Stimulated activated CD8-positive, alpha-beta memory T cell treated with anti-CD3 and anti-CD28 coated beads, Interleukin-2, amount 100 ng/mL, for 1 hour (primary cell): ENCODE measurements at places on chromosomes 6 and 20.

GRCh38 chr6:42996513-42996912 lies 12.1 kb downstream of the PPP2R5D start:
- no peak for DNase-seq

DNA sequence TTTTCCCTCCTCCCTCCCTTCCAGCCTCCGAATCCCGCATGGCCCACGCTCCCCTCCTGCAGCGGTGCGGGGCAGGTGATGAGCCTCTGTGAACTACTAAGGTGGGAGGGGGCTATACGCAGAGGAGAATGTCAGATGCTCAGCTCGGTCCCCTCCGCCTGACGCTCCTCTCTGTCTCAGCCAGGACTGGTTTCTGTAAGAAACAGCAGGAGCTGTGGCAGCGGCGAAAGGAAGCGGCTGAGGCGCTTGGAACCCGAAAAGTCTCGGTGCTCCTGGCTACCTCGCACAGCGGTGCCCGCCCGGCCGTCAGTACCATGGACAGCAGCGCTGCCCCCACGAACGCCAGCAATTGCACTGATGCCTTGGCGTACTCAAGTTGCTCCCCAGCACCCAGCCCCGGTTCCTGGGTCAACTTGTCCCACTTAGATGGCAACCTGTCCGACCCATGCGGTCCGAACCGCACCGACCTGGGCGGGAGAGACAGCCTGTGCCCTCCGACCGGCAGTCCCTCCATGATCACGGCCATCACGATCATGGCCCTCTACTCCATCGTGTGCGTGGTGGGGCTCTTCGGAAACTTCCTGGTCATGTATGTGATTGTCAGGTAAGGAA lies at the start of gene OPRM1:
Gene OPRM1 (plus strand): TSS at position 10 of the 612 bp plus-strand sequence. CDS start 305 bp downstream, at position 315.
- DNase-seq: no peak

DNA sequence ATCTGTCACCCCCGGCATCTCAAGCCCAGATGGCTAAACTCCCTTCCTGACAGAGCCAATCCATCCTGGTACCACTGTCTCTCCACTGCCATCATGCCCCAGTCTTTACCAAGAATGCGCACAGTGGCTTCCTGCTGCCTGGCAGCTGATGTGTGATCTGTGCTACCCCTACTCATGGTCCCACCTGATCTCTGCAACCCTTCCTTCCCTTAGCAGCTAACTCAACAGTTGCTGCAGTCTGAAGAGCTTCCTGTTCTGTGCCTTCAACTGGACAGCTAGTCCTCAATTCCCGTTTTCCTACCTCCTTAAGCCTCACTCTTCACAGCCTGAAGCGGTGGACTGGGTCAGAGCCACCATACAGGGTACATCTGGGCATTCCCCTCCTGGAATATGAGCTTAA lies 7.6 kb upstream of the FAM83C start:
- no peak for DNase-seq

GRCh38 chr20:56202493-56203077 lies 45.9 kb upstream of the MC3R start:
- DNase-seq: no peak

- no peak for DNase-seq
Observed at GRCh38 chr20:49796600-49797343, 15.9 kb upstream of the SLC9A8 start.

- DNase-seq: no peak
Observed at GRCh38 chr6:170278743-170279094, 12.2 kb downstream of the DLL1 start.

DNA sequence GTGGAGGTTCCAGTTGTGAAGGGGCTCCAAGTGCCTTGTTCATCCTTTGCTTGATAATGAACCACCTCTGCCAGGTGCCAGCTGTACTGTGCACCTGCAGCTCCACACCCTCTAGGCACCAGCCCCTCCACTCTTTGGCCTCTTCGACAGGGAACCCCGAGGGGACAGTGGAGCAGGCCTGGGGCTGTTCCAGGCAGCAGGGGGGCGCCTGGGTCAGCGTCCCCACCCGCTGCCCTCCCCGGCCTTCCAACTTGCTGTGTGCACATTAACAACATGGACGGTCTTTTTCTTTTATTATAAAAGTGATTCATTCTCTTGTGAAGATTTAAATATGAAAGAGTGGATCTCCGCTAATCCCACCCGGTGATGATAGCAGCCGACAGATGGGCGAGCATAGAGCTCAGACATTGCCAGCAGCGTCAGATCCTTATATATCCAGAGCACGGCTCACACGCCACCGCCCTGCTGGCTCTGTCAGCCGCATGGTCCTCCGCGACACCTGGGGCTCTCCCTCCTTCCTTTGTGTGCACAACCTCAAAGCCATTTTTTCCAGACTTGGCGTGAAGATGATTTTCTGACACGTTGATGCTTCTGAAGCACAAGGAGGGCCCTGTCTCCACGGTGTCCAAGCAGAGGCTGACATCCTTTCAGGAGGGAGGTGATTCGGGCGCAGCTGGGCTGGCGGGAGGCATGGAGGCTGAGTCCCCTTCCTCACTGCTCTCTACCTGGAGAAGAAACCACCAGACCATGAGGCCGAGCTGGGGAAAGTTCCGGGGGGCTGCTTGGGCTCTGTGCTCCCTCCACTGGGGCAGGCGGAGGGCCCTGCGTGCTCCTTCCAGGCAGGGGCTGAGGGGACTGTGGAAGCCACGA lies 22.2 kb upstream of the MRGBP start:
- DNase-seq: no peak

DNA sequence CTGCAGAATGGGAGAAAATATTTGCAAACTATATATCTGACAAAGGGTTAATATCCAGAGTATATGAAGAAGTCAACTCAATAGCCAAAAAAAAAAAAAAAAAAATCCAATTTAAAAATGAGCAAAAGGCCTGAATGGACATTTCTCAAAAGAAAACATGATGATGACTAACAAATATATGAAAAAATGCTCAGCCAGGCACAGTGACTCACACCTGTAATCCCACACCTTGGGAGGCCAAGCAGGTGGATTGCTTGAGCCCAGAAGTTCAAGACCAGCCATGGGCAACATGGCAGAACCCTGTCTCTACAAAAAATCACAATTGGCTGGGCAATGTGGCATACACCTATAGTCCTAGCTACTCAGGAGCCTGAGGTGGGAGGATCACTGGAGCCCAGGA lies 2.1 kb upstream of the ECHDC1 start:
- no peak for DNase-seq

DNA sequence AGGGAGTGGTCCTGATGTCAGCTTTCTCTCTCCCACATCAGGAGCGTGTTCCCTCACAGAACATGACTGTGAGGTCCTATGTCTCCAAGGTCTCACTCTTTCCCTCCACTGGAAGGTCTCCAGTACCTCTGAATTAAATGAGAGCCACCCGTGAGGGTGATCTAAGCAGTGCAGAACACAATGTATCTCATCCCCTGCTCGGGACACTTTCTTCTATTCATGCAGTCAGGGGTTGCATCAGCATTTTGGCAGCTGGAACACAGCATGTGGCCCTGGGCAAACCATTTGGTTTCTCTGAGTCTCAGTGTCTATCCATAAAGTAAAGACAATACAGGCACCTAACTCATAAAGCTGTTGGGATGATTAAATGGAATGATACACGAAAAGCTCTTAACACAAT lies 34.2 kb downstream of the MAFB start:
- DNase-seq: no peak

- no peak for DNase-seq
Observed at GRCh38 chr6:32047084-32047478, 8.9 kb downstream of the CYP21A2 start.

DNA sequence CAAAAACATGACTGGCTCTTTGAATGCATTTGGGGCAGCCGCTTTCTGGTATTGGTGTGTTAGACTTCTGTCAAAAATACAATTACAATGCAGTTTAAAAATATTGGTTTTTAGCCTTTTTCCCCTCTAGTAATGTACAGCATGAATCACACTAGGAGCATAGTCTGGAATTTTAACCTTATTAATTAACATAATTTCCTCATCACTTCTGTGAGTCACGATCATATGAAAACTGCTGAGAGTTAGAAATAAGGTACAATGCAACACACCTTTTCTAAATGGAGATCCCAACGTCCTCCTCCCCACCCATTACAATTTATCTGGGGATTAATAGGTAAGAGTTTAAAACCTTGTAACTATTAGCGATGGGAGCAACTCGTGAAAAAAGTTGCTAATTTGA lies 297.1 kb upstream of the RIMS1 start:
- DNase-seq: no peak

GRCh38 chr6:19664050-19664449 lies 173.1 kb upstream of the ID4 start:
- DNase-seq: no peak

- DNase-seq: no peak
Observed at GRCh38 chr20:13259921-13260320, 38.8 kb downstream of the ISM1 start.

DNA sequence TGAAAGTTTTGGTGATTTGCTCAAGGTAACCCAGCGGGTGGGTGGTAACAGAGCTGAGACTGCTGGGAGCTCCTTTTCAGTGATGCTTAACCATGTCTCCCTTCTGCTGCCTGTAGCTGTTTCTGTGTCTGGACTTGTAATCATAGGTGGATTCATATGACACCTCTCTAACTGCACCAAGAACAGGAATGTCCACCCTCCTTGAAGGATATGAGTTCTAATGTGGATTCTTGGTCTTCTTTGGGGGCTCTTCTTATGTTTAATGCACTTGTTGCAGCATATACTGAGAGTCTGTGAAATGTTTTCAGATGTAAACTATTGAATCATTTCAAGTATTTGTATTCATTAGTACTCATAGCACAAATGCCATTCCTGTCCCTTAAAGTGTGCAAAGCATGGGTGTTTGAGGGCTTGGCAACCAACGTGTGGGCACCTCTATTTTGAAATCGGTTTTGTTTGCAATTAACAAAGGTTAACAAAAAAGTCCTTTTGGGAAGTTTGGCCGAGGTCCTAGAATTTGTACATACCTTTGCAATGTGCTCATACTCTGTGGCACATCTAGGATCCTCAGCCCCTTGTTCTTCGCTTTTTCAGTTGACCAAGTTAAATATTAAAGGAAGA lies 138.0 kb downstream of the SOX4 start:
- no peak for DNase-seq

DNA sequence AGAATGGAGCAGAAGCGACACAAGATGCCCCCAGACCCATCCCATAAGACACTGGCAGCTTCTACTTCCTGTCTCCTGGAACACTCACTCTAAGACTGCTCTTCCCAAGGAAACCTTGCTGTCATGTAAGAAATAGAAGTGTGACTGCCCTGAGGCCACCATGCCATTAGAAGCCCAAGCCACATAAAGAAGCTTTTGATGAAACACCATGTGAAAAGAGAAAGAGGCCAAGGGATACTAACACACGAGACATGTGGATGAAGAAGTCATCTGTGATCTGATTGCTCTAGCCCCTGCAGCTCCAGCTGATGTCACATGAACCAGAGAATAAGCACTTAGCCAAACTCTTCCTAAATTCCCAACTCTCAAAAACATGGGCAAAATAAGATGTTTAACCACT lies 117.9 kb upstream of the PCSK2 start:
- no peak for DNase-seq

DNA sequence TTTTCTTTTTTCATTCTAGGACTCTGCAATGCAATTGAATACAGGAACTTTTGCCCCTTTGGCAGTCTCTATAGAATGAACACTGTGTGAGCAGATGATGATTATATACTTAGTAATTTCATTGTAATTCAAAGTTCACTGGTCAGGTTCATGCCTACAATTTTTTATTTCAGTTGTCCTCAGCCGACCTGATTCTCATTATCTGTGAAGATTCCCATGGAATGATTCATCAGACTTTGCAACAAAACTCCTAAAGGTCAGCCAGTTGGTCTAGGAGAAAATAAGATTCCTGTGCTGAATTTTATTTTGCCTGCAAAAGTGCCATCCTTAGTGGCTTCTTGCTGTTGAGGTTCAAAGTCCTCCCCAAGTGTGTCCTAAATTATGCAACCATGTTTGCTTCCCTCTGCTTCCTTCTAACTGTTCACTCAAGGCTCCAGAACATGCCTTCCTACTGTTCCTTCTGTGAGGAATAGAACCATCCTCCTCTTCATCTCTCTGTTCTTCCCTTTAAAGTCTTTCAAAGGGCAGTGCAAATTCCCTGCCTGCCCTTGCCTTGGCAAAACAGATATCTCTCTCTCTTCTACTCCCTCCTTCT lies 194.2 kb upstream of the CNR1 start:
- no peak for DNase-seq

GRCh38 chr6:12968839-12969558 lies 252.4 kb downstream of the PHACTR1 start:
- no peak for DNase-seq

GRCh38 chr20:23205211-23205610 lies 119.1 kb upstream of the CD93 start:
- no peak for DNase-seq

DNA sequence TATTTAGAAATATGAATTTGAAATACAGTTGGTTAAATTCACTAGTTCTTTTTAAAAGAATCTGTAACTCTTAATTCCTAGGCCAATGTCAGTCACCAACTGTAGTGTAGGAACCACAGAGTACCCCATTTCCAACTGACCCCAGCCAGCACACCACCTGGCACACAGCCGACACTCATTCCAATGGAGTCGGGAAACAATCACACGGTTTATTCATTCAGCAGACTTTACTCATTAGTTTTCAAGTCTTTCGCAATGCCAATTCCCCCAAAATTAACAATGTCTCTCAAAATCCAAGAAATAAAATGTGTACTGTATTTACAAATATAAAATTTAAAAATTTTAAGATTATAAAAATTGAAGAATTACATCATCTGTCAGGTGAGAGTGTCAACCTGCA lies 13.5 kb downstream of the ARG1 start:
- DNase-seq: no peak

- no peak for DNase-seq
Observed at GRCh38 chr20:43987018-43987417, 72.4 kb downstream of the TOX2 start.

DNA sequence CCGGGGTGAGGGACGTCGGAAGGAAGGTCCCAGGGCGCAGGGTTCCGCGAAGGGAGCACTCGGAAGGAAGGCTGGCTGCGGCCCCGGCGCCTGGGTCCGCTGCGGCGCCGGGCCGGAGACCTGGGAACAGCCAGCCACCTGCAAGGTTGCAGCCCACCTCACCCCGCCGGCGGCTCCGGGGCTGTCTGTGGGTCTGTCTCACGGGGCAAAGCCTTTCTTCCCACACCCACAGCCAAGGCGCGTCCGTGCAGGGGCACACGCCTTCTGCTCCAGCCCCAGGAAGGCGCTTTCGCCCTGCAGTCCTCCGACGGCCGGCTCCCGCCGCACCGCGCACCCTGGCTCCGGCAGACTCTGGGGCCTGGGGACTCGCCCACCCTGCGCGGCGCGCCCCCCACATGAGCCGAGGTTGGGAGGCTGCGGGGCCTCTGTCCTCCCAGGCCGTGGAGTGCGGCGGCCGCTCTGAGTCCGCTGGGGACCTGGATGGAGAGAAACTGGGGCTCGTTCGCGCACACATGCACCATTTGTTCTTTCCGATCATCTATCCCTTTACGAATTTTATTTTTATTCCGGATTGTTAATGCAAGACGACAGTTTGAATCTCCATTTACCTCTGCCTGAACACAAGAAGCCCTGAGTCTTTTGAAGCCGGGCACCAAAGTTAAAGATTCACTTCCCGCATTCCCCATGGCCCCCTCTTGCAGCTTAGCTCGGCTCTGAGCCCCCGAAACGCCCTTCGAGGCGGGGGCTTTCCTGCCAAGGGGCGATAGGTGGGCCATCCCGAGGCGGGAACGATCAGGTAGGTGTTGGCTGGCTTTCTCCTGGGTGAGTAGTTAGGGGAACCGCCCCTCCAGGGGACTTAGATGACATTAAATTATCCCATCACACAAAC lies 4.5 kb upstream of the FOXC1 start:
- DNase-seq: no peak
